Activated naive CD4-positive, alpha-beta T cell treated with anti-CD3 and anti-CD28 coated beads, Interleukin-2, amount 10 ng/mL, durations not matched to agents 5 hours and 36 hours (primary cell): ENCODE measurements at places on chromosomes 4 and X. TPM values are rescaled to one million over a fixed set of nuclear protein-coding genes. Genes with fewer than 3 reads are reported as not detected.

The IBSP gene
- not detected for total RNA-seq

The GCNA gene
- 5.8 TPM for total RNA-seq

The ZNF275 gene
- total RNA-seq: 30.1 TPM

The BRS3 gene
- total RNA-seq: not detected

The CSAG3 gene
- total RNA-seq: not detected

The PAGE5 gene
- total RNA-seq: not detected

The RAB33A gene
- 21.3 TPM for total RNA-seq

The RHOXF2 gene
- total RNA-seq: not detected

The SPON2 gene
- 27.8 TPM for total RNA-seq

The RGN gene
- not detected for total RNA-seq

The SCML2 gene
- total RNA-seq: 1.7 TPM

The SMIM14 gene
- 4.2 TPM for total RNA-seq

The SLC25A31 gene
- not detected for total RNA-seq

The OPN1MW3 gene
- not detected for total RNA-seq

The F8A2 gene
- total RNA-seq: not detected

The SOX3 gene
- not detected for total RNA-seq

The PABPC1L2B gene
- not detected for total RNA-seq

The FRG2 gene
- not detected for total RNA-seq
